ENCODE measurements at places on chromosomes 2 and 18.

DNA sequence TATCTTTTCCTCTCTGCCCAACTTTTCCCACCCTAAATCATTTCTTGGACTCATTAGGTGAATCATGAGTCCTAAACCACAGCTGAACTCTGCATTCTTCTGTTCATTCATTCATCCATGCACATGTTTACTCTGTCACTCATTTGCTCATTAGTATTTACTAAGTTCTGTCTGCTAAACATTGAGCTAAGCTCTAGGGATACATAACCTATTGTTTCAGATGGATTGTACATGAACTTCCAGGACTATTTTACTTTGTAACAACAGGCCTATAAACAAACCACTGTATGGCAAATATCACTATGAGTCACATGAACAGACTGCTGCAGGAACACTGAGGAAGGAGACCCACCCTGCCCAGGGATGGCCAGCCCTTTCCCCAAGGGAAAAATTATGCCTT, 14.6 kb upstream of the DYNC2LI1 start:
- DNase-seq, result no peak

DNA sequence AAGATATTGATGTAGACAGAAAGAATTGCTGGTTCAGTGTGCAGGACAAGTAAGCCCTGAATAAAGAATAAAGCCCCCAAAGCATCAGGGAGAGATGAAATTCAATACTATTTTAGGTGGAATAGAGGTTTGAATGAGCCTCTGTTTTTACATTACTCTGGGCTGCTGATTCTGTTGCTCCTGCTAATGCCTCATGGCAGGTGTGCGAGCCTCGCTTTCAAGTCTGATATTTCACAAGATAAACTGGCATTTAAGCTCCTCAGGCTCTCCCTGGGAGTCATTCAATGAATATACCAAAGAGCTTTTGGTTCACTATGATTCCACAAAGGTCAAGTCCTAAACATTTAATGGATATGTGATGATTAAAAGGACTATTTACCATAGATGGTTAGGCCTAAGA, 601.0 kb upstream of the SLC39A10 start:
- DNase-seq, result no peak

DNA sequence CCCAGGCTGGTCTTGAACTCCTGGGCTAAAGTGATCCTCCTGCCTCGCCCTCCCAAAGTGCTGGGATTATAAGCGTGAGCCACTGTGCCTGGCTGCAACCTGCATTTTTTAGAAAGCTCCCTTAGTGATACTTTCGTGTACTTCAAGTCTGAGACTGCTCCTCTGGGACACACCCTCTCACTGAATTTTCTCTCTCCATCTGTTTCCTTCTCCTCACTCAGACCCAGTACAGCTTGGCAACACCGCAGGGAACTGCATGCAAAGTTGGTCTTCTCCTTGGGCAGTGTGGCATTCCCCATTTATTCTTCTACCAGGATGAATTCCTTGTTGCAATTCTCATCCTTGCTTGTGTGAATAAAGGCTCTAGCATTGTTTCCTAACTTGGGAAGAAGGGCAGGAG, 175.9 kb downstream of the LPIN1 start:
- DNase-seq, result no peak

GRCh38 chr2:157874997-157875640, 1.0 kb downstream of the ACVR1 start:
- no peak for DNase-seq

DNA sequence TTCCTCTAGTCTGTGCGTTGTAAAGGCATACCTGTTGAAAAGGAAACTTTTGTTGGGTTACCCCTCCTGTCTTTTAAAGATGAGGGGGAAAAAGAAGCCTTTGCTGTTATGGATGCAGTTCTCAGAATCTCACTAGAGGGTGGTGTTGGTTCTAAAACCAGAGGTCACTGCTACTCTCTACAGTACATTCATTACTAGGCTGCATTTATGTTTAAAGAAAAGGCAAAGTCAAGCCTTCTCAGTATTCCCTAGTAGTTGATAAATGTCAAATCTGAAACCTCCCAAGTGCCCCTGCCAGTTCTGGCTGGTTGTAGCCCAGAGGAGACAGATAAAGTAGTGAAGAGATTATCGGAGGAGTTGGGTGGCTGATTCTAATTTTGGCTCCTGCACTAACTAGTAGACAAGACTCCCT, 1.4 kb upstream of the PLCL1 start:
- DNase-seq, result peak; percentile 68

- DNase-seq, result no peak
These were observed 8.1 kb downstream of the SEPTIN2 start for GRCh38 chr2:241323778-241324177.

GRCh38 chr2:231168460-231169139, 29.8 kb upstream of the ARMC9 start:
- no peak for DNase-seq

DNA sequence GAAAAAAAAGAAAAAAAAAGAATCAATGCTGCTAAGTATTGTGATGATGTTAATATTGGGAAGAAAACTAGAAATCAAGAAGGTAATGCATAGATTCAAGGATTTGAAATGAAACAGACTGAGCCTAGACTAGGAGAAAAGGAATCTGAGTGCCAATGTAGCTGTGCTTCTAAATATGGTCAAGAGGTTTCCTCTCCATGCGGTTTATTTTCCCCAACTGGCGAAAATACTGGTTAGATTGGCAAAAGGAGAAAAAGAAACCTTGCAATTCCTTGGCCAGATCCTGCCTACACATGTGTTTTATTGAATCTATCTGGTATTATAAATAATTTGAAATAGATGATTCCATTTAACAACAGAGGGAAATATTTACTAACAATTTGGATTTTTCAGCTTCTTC, 5.7 kb downstream of the SCN3A start:
- no peak for DNase-seq
